Neural progenitor cell (in vitro differentiated cells): ENCODE measurements at places on chromosomes 16 and 17.

DNA sequence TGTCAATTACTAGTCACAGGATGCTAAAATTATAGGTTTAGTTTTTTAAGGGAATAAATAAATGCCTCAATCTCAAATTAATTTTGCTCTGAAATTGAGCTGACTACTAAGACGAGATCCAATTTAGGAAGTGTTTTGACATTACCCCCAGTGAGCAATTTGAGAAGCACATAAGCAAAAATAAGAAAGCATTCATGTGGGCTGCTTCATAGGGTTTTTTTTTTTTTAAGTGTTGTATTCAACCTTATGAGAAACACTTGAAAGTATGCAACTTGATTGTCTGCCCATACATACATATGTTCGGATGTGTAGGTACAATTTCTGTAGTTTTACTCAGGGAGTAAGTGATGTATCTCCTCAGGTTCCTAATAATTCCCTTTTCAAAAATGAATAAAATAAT lies 77.6 kb downstream of the PRKCA start:
- DNase-seq = no peak

DNA sequence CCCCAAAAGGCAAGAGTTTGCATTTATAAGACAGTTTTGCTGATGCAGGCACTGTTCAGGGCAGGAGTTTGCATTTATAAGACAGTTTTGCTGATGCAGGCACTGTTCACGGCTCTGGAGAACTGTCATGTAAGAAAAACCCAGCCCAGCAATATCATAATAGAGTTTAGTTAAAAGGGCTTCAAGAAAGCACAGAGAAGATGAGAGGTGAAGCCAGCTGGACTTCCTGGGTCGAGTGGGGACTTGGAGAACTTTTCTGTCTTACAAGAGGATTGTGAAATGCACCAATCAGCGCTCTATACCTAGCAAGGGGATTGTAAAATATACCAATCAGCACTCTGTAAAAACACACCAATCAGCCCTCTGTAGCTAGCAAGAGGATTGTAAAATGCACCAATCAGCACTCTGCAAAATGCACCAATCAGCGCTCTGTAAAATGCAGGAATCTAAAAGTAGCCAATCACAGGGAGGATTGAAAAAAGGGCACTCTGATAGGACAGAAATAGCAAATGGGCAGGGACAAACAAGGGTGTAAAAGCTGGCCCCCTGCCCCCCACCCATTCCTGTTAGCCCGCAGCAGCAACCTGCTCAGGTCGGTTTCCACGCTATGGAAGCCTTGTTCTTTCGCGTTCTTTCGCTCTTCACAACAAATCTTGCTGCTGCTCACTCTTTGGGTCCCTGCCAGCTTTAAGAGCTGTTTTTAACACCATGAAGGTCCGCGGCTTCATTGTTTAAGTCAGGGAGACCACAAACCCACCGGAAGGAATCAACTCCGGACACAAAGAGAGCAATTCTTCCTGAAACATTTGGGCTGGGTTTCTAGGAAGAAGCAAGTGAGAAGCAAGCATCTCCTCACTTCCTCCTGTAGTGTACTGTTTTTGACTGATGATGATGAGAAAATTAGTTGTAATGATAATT lies 1.8 kb upstream of the CBX1 start:
- no peak for DNase-seq

- DNase-seq = peak; percentile 94
Observed at GRCh38 chr17:38508954-38509771, 80.9 kb downstream of the ARHGAP23 start.

- peak; percentile 96 for DNase-seq
Observed at GRCh38 chr16:2980227-2981176, at the start of gene PKMYT1. PKMYT1 (minus strand) TSS chr16:2980446; CDS start chr16:2979657, 789 bp downstream.

DNA sequence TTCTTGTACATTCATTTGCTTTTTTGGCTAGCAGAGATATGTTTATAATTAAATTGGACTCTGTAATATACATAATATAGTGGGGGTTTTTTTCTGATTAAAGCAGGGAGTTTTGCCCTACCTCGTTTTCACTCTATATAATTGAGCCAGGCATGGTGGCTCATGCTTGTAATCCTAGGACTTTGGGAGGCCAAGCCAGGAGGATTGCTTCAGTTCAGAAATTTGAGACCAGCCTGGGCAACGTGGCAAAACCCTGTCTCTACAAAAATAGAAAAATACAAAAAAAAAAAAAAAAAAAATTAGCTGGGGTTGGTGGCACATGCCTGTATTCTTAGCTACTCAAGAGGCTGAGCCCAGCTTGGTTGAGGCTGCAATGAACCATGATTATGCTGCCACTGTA lies 42.2 kb downstream of the PAFAH1B1 start:
- no peak for DNase-seq

GRCh38 chr17:60231234-60231633 lies 81.5 kb downstream of the CA4 start:
- peak; percentile 4 for DNase-seq

GRCh38 chr17:10336393-10336792 lies 36.4 kb downstream of the MYH13 start:
- peak; percentile 18 for DNase-seq

DNA sequence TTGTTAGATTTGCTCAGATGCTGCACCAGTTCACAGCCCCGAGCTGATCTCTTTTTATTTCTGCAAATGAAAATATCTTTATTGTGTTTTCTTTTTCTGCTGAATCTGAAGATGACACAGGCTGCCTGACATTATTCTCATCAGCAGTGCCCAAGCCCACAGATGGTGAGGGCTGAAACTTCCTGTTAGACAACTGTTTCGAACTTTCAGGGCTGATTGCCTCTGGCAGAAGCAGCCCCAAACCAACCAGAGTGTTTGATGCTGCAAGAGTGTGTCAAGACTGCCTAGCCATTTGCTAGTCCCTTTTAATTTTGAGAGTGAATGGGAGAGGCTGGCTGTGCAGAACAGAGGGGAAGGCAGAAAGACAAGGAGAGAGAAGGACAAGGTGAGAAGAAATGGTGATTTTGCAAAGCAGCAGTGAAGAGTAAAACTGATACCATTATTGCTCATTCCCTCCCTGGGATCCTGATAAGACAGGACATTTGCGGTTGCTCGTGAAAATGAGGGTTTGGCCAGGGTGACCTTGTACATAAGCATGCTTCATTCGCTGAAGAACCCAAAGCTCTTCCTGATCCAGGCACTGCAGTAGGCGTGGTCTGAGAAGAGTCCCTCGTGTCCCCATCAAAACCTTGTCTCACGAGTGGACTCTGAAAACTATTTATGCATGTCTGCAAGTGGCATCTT lies 77.2 kb downstream of the TMEM114 start:
- DNase-seq = no peak
